Islet precursor cell (in vitro differentiated cells): ENCODE measurements at places on chromosomes 2 and 18.

DNA sequence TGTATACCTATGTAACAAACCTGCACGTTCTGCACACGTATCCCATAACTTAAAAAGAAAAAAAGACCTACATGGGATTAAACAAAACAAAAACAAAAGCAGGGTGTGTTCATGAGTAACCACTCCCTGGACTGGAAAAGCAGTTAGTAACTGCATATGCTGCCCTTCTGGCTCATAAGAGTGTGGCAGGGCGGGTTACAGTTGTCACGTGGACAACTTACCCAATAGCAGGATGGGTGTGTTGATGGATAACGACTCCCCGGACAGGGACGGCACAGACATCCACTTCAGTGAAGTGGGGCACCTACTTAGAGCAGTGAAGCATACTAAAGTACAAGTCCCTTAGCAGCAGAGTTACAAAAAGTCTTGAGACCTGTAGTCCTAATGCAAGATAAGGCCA is 136.7 kb downstream of the CCBE1 start:
- DNase-seq, result no peak

DNA sequence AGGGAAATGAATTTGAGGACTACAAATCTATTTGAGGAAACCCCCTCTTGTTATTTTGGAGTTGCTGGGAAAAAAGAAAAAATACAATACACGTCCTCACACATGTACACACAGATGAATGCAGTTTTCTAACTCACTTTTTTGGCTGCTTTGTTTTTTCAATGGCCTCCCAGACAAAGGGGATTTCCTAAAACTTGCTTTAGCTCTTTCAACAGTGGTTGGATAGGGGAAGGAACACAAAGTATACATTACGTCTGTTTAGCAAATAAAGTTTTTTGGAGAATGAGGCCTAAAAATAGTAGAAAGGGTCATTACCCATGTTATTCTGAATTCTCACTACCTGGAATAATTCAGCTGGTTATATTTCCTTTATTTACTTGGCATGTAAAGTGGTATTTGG is 125.3 kb upstream of the ITGB6 start:
- no peak for DNase-seq

- no peak for DNase-seq
Observed at GRCh38 chr2:182628916-182629315, 87.1 kb upstream of the DNAJC10 start.

GRCh38 chr2:52897511-52898044 is 870.0 kb upstream of the CHAC2 start:
- DNase-seq, result no peak

GRCh38 chr2:240996161-240996833 is 2.1 kb upstream of the SNED1 start:
- peak; percentile 45 for DNase-seq
